ENCODE measurements at places on chromosomes 13 and 19.

- no peak for DNase-seq
Observed at GRCh38 chr13:113367771-113368170, 3.8 kb upstream of the GRTP1 start.

- DNase-seq, result no peak
Observed at GRCh38 chr19:34459614-34460013, 21.9 kb upstream of the WTIP start.

DNA sequence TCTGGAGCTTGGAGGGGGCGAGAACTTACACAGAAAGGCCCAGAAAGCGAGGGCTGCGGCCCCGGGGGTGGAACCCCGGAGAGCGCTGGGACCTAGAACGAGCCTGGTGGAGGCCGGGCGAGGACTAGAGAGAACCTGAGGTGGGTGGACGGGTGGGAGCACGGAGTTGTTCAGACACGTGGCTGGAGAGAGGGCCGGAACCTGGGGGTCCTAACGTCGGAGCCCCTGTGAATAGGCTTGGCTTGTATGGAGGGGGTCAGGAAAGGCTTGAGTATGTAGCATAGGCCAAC, 383 bp downstream of the ZNF581 start:
- DNase-seq, result no peak

GRCh38 chr13:30882996-30883766, 22.9 kb upstream of the MEDAG start:
- DNase-seq, result no peak

DNA sequence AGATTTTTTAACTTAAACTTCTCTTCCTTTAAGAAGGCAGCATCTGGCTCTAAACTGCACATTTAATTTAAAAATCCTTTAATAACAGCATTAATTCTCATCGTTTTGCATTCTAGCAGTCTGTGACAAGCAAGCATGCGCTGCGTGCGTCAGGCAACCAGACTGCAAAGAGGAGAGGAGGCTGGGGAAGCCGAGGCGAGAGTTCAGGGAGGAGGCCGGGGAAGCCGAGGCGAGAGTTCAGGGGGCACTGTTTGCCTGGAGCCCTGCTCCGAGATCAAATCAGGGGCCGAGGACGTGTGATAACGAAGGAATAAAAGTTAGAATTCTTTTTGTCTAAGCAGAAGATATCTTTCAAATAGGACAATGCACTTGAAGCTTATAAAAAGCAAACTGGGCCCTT, 435.7 kb downstream of the EFNB2 start:
- DNase-seq, result no peak

GRCh38 chr19:54429545-54430227, 14.4 kb downstream of the TTYH1 start:
- no peak for DNase-seq

DNA sequence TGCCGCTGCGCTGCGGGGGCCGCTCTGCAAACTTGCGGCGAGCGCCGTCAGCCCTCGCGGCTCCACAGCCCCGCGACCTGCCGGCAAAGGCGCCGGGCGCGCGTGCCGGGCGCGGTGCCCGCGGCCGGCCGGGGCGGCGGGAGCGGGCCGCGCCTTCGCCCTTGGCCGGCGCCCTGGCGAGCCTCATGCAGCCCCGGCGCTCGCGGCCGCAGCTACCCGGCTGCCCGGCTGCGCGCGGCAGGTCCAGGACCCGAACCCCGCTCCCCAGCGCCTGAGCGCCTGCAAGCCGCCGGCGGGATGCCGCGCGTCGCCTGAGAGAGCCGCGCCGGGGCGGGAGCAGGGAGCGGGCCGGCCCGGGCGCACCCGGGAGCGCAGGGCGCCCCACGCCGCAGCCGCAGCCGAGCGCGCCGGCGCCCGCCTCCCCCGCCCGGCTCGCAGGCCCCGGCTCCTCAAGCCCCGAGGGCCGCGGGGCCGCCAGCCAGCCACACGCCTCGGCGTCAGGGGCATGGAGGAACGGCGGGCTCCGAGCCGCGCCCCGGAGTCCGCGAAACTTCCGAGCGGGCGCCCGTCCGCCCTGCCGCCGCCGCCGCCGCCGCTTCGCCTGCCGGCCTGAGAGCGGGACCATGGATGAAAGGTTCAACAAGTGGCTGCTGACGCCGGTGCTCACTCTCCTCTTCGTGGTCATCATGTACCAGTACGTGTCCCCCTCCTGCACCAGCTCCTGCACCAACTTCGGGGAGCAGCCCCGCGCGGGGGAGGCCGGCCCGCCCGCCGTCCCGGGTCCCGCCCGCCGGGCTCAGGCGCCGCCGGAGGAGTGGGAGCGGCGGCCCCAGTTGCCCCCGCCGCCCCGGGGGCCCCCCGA, 564 bp downstream of the HS6ST3 start:
- DNase-seq, result no peak

DNA sequence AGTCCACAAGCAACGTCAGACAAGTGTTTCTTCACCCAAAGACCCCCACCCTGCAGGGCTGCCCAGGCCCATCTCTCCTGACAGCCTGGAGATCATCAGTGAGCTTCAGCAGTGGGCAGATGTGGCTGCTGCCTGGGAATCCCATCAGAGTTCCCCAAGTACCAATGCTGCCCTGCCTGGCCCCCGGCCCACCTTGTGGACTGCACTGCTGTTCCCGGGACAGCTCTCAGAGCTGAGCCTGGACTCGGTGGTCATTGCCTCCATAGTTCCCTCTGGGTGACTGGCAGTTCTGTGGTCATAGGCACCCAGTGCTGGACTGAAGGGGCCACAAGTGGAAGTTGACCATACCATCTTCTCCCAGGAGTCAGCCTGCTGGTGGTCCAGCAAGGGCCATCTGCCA, 24.5 kb upstream of the ZNF492 start:
- DNase-seq, result no peak

DNA sequence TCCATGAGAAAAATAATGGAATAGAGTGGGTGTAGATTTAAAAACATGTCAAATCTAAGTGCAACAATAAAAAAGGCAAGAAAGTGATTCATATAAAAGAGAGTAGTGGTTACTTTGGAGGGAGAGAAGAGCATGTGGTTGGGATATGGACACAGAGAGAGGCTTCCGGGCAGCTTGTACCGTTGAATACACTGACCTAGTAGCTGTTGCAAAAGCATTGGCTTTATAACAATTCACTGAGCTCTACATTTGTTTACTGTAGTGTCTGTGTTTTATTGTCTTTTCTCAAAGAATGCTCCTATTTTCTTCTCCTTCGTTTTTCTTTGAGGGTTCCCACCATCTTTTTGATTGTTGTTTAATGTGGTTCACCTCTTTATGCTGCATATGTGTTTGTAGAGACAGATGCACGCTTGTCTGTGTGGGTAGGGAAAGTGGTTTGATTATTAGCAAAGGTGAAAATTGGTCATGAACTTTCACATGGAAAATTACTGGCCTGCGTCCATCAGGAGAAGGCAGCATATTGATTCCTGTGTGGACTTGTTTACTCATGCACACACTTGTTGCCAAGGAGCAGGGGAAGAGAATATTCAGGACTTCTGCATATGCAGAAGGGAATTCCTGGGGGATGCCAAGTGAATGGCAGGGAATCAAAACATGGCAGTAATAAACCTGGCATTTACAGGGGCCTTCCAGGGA, 29.9 kb upstream of the IRS2 start:
- no peak for DNase-seq

DNA sequence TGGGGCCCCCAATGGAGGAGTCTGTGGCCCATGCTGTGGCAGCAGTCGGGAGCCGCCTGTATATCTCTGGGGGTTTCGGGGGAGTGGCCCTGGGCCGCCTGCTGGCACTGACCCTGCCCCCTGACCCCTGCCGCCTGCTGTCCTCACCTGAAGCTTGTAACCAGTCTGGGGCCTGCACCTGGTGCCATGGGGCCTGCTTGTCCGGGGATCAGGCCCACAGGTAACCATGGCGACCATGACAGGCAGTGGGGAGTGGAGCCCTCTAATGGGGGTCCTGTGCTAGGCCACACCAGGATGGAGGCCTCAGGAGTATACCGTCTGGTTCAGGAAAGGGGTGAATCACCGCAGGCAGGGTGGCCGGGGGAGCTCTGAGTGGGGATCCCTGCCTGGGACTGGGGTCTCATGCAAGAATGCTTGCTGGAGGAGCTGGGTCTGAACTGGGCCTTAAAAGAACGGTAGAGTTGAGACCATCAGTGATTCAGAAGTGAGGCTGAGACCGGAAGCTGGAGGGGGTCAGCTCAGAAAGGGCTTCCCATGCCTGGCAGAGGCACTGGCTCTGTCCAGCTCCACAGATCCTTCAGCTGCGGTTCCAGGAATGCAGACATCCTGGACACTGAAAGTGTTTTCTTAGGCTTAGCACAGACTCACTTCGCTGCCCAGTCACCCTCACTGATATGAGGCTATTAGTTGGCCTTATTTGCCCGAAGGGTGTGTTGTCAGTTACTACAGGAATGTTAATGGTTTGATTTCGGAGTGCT, 29.1 kb downstream of the CNFN start:
- no peak for DNase-seq

GRCh38 chr13:35994131-35994966, 136.8 kb downstream of the DCLK1 start:
- peak; percentile 12 for DNase-seq

GRCh38 chr19:2478278-2478755, 2.4 kb downstream of the GADD45B start:
- DNase-seq, result no peak

DNA sequence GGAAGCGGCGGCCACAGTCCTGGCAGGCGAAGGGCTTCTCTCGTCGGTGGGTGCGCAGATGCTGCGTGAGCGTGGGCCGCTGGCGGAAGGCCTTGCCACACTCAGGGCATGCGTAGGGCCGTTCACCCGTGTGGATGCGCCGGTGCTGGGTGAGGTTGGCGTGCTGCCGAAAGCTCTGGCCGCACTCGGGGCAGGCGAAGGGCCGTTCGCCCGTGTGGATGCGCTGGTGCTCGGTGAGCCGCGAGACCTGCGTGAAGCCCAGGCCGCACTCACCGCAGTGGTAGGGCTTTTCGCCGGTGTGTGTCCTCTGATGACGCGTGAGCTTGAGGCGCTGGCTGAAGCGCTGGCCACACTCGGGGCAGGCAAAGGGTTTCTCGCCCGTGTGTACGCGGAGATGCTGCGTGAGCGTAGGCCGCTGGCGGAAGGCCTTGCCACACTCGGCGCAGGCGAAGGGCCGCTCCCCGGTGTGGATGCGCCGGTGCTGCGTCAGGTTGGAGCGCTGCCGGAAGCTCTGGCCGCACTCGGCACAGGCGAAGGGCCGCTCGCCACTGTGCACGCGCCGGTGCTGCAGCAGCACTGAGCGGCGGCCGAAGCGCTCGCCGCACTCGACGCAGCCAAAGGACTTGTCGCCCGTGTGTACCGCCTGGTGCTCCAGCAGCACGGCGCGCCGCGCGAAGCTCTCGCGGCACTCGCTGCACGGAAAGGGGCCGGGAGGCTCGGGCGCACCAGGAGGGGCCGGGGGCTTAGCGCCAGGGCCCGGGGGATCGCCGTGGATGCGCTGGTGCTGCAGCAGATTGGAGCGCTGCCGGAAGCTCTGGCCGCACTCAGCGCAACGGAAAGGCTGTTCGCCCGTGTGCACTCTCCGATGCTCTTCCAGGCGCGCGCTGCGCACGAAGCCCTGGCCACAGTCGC, 4.0 kb upstream of the UBE2M start:
- DNase-seq, result no peak

GRCh38 chr13:101529422-101529821, 76.9 kb downstream of the ITGBL1 start:
- DNase-seq, result no peak

DNA sequence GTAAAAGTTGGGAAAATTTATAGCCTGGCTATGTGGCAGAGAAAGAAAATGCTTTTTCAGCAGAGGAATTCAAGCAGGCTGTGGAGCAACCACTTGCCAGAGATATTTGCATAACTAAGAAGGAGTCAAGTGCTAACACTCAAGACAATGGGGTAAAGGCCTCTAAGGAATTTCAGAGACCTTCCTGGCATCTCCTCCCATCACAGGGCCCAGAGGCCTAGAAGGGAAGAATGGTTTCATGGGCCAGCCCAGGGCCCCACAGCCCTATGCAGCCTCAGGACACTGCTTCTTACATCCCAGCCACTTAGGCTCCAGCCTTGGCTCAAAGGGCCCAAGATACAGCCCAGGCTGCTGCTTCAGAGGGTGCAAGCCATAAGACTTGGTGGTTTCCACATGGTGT, 14.3 kb downstream of the SLC15A1 start:
- no peak for DNase-seq

DNA sequence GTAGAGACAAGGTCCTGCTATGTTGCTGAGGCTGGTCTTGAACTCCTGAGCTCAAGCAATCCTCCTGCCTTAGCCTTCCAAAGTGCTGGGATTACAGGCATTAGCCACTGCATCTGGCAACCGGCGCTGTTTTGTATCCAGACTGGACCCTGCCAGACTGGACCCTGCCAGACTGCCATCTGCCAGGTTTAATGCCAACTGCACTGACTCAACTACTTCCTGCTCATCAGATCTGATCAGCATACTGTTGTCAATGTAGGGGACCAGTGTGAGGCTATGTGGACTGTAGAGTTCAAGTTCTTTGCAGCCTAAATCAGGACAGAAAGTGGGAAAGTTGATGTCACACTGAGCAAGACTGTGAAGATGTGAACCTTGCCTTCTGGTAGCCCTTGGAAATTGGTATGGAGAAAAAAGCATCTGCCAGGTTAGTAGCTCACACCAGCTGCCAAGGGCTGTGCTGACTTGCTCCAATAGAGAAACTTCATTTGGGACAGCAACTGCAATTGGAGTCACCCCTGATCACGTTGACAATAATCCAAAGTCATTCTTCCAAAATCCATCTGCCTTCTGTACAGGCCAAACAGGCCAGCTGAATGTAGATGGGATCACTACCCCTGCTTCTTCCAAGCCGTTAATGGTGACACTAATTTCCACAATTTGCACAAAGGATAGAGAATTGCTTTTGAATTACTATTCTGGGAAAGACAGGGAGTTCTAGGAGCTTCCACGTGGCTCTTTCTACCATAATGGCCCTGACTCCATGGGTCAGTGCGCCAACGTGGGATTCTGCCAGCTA, 36.8 kb upstream of the ATP1A3 start:
- DNase-seq, result no peak

DNA sequence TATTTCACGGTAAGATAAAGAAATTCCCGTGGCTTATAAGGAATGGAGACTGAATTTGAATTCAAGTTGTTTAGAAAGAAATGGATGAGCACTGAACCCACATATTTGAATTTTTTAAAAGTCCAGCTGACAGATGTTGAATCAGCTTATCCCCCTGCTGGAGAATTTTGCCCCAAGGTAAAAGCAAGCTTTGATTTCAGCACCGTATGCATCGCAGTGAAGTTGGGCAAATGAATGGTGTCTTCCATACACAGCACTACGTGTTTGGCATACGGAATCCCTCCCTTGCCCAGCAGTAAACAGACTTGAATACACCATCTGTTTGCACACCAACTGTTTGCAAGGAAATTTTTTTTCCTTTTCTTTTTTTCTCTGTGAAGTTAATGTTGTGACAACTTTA, 77.5 kb upstream of the PEG3 start:
- no peak for DNase-seq

- no peak for DNase-seq
Observed at GRCh38 chr13:110426735-110427134, 119.7 kb downstream of the COL4A2 start.

GRCh38 chr13:26785838-26786630, 25.4 kb upstream of the GPR12 start:
- DNase-seq, result peak; percentile 18
